ENCODE measurements at places on chromosomes 7 and 10.
A peak's percentile ranks its signal among the peaks of the same experiment; 100 is the strongest.

DNA sequence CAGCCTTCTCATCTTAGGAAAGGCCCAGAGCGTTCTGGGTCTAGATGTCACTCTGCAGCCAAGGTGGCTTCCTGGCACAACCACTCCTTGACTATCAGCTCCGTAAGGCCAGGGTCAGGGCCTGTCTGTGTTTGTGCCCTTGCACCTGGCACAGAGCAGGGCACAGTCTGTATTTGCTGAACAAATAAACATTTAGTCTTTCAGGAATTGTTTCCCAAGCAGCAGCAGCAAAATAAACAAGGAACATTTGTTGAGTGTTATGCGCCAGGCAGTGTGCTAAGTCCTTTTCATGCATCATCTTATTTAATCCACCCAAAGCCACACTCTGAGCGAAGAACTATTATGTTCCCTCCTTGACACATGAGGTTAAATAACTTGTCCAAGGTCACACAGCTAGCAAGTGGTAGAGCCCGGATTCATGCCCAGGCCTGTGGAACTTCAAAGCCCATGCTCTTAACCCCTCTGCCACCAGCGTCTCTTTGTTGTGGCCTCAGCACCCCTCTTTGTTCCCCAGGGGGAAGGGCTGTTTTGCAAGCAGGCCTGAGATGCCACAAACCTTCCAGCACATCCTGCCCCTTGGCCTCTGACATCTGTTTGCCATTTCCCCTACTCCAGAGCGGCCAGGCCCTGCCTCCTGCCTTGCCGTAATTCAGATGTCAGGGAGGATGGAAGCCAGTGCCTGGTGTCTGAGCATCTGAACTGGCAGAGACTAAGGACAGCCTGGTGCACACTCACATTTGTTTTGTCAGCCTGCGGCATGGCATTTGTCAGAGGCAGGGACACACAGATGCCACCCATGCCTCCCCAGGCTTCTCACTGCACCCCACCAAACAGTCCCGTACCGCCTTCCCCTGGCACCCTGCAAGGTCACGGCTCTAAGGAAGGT is 325.8 kb upstream of the ZMIZ1 start:
- no peak for DNase-seq

DNA sequence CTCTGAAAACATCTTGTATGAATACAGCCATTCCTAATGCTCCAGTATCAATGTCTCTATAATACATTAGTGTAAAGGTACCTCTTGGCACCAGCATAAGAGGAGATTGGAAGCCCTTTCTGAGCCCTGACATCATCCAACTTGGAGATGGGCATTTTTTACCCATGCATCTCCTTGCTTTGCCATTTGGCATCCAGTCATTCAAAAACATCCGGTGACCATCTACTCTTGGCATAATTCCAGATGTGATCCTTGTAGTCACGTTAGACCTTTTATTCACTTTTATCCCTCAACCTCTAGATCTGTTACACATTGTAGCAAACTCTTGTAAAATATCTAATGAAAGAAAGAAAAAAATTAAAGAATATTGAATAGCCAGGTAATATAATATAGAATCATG is 17.9 kb upstream of the SGMS1 start:
- DNase-seq, result no peak

GRCh38 chr10:94307046-94307615 is 55.6 kb downstream of the NOC3L start:
- no peak for DNase-seq

- DNase-seq, result no peak
These were observed 123.0 kb downstream of the SH2D4B start for GRCh38 chr10:80660736-80661135.

DNA sequence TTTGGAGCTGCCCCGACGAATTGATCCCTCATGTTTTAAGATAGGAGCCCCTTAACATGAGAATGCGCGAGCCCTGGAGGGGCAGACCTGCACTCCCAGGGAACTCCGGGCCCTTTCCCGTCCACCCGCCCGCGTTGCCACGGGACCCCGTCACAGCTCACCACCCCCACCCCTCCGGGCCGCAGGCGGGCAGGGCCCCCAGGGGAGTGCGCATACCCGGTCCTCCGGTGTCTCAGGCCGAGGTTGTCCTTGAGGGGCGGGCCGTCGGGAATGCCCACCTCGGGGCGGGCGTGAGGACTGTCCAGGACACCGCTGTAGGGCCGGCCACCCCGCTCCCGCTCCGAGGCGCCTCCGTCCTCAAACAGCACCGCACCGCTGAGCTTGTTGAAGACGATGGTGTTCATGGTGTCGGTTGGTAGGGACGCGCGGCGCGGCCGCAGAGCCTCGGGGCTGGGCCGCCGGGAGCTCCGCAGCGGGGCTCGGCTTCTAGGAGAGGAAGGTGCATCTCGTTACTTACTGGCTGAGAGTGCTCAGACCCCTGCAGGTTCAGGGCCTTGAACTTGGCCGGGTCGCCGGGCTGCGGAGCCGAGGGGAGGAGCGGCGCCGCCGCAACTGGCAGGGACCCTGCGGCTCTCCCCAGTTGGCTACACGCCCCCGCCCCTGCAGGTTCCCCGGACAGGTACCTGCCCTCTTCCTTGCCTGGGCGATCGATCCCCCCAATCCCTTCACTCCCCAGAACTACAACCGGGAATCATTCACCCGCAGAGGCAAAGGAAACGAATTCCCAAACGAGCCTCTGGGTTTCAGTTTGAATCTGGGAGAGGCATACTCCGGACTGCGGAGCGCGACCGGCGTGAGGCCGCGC is 2.4 kb downstream of the MKX start:
- DNase-seq, result peak; percentile 24

DNA sequence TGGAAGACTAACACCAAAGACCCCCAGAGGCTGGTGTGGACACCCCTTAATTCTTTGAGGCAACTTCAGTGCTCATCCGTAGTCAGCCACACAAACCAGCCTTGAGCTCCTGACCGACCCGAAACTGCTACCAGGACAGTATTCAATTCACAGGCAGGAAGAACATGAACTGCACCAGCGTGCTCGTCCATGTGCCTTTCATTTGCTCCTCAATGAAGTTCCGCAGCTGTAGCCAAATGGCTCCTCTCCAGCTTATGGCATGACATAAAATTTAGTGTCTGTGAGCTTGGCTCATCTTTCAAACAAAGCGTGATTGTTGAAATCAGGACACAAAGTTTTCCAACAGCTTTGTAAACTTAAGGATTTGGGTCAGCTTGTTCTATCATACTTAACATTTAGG is 144.1 kb upstream of the FAM171A1 start:
- DNase-seq, result no peak

DNA sequence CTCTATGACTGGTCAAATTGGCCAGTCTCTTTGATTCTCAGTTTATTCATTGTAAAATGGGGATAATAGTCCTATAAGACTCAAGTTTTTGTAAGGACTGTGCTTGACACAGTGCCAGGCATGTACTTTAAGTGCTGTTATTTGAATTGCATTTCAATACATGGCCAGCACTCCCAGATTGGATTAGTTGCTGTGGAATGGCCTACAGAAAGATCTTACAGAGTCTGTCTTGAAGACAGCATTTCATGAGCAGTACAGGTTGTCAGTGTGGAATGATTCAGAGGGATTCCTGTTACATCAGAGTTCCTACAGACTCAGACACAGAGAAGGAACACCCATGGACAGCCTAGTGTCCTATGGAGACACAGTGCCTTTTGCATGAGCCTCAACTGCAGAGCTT is 238.1 kb upstream of the BMPER start:
- DNase-seq, result no peak

- no peak for DNase-seq
These were observed 40.4 kb downstream of the KCTD7 start for GRCh38 chr7:66669088-66669487.

GRCh38 chr10:80530251-80530650 is 7.5 kb upstream of the SH2D4B start:
- peak; percentile 42 for DNase-seq

GRCh38 chr10:72267381-72267780 is 6.3 kb upstream of the DDIT4 start:
- no peak for DNase-seq

- no peak for DNase-seq
These were observed 239.7 kb upstream of the KLF6 start for GRCh38 chr10:4024516-4025245.

GRCh38 chr10:103042129-103042528 is 124.0 kb downstream of the CNNM2 start:
- no peak for DNase-seq

- DNase-seq, result no peak
These were observed 37.5 kb downstream of the NET1 start for GRCh38 chr10:5449823-5450222.

- DNase-seq, result no peak
These were observed 195.8 kb downstream of the RELN start for GRCh38 chr7:103793614-103794013.

- no peak for DNase-seq
These were observed 137.7 kb upstream of the PFKP start for GRCh38 chr10:2929480-2930258.

- DNase-seq, result no peak
These were observed 307.9 kb downstream of the PARD3 start for GRCh38 chr10:34507217-34507616.

DNA sequence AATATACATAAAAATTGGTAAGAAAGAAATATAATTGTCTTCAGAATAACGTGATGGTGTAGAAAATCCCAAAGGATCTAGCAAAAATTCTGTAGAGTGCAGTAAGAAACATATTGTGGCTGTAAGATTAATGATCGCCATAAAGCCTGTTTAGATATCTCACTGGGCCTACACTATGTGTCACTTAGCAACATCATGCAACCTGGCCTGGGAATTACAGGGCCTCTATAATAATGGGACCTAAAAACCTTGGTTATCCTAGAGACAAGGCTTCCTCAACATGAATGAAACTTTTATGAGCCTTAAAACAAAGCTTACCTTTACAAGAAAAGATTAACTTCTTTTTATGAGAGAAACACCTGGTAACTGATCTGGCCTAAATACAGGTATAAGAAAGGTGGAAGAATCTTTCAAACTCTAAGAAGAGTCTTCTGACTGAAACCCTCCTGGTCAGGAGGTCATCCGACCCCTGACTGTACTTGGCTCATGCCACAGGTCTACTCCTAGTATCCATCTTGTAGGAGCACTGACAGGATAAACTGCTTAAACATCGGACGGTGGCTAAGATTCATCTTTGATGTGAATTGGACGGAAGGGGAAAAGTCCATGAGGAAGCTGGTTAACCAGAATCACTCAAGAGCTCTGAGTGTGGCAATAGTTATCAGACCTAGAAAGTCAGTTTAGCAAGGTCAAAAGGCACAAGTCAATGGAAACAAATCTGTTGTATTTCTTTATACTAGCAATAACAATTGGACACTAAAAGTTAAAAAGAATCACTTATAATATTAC is 1155.1 kb upstream of the SORCS1 start:
- no peak for DNase-seq

DNA sequence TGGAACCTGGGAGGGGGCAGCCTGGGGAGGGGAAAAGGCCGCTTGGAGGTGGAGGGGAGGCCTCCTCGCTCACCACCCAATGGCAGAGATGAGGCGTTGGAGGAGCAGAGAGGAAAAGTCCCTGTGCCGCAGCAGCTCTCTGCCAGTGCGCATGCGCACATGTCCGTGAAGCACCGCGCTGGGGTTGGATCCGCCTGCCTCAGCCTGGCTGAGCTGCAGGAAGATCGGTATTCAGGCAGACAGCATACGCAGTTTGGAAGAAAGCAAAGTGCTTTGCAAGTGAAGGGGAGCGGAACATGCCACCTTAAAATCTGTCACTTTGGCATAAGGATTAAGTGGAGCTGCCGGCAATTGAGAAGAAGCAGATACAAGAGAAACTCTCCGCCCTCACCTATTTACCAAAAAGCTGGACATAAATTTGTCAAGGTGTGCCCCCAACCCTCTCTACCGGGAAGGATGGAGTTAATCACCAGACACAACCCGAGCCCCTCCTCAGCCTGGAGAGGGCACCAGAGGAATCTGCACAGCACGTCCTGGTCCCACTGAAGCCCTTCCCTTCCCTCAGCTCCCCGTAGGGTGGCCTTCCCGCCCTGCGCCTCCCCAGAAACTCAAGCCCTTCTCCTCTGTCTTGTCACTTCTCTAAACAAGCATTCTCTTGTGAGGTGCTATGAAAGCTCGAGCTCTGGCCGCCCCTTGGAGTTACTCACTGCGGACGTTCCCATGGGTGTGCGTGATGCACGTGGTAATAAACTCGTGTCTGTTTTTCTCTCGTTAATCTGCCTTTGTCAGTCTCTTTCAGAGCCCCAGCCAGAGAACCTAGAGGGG is 32.2 kb upstream of the TMEM72 start:
- DNase-seq, result peak; percentile 73

- no peak for DNase-seq
These were observed 50.0 kb upstream of the EMX2 start for GRCh38 chr10:117492504-117492903.

DNA sequence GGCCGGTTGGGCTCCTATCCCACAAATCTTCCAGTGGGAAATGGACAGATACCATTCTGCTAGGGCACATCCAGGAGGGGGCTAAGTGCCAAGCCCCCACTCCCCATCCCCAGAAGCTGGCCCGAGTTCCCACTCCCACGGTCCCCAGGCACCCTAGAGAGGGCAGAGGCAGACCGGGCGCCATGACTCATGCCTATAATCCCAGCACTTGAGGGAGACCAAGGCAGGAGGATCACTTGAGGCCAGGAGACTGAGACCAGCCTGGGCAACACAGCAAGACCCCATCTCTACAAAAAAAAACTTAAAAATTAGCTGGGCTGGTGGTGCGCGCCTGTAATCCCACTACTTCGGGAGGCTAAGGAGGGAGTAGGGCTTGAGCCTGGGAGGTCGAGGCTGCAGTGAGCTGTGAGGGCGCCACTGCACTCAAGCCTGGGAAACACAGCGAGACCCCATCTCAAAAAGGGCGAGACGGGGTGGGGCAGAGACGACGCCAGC is 870 bp downstream of the GNA12 start:
- no peak for DNase-seq

DNA sequence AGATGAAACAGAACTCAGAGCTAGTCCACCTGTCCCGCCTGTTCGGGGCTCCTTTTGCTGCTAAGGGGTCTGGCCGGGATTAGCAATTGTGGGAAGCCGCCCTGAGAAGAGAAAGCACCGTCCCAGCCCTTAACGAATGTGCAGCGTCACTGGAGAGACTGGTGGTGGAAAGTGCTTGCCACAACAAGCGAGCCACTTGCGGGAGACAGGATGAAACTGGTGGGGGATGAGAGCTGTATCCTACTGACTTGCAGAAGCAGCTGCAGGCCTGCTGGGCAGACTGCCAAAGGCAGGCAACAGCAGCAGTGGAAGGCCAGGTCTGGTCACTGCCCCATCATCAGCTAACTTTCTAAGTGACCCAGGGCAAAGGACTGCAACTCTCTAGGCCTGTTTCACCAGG is 95.4 kb downstream of the FAM53B start:
- peak; percentile 45 for DNase-seq

All from stimulated activated CD4-positive, alpha-beta T cell treated with anti-CD3 and anti-CD28 coated beads, Interleukin-2, amount 100 ng/mL, for 48 hours (primary cell).